ENCODE measurements at places on chromosomes 1 and 21.

GRCh38 chr21:22795091-22795490, 1796.9 kb downstream of the NCAM2 start:
- DNase-seq, result no peak

GRCh38 chr1:54394104-54394503, 12.1 kb downstream of the SSBP3 start:
- DNase-seq, result no peak

DNA sequence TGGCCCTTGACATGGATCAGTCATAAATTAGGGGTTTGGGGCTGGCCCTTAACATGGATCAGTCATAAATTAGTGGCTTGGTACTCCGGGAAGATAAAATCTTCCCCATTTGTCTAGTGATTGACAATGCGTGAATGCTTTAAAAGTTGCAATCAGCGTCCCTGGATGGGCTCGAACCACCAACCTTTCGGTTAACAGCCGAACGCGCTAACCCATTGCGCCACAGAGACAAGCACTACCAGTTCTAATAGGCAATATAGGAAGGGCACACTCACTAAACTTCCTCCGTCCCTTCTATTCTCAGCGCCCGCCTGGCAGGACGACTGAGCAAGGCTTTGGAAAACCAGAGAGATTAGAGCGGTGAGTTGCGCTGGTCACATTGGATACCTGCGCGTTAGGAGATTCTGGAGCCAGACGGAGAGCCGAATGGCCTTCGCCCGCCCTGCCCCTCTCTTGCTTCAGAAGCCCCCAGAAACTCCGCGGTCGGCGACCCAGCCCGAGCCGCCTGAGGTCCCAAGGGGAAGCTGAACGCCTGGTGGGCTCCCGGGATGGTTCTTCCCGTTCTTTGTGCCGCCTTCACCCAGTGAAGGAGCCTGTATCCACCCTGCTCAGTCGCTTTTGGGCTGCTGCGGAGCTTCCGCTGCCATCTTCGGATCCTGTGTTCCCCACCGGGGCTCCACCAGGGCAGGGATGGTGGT, 235.9 kb downstream of the FAM72C start:
- peak; percentile 67 for DNase-seq

DNA sequence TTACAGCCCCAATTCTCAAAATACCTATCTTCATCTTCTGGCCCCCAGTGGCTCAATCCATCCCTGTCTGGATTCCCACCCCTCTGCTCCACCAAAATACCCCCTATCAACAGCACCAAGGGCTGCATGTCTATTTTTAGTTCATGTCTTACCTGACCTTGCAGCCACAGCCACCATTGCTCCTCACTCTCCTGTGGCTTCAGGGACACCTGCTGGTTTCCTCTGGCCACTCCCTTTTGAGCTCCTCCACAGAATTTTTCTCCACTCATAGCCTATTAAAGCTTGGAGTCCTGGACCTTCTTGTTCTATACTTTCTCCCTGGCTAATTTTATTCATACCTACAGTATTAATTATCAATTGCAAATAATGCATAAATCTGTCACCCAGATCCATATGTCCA, 125.3 kb upstream of the NGF start:
- no peak for DNase-seq

GRCh38 chr1:211352985-211353515, 26.4 kb downstream of the TRAF5 start:
- peak; percentile 34 for DNase-seq

Measured in MG63 (cell line).